ENCODE measurements at places on chromosomes 6 and 20.

GRCh38 chr20:47515843-47516242 lies 14.2 kb downstream of the NCOA3 start:
- no peak for DNase-seq

- no peak for DNase-seq
Measured at GRCh38 chr6:55812509-55812908, 62.9 kb downstream of the BMP5 start.

GRCh38 chr6:55937261-55937947 lies 62.0 kb upstream of the BMP5 start:
- no peak for DNase-seq

GRCh38 chr6:26431258-26432172 lies 8.8 kb upstream of the BTN3A3 start:
- DNase-seq: no peak

DNA sequence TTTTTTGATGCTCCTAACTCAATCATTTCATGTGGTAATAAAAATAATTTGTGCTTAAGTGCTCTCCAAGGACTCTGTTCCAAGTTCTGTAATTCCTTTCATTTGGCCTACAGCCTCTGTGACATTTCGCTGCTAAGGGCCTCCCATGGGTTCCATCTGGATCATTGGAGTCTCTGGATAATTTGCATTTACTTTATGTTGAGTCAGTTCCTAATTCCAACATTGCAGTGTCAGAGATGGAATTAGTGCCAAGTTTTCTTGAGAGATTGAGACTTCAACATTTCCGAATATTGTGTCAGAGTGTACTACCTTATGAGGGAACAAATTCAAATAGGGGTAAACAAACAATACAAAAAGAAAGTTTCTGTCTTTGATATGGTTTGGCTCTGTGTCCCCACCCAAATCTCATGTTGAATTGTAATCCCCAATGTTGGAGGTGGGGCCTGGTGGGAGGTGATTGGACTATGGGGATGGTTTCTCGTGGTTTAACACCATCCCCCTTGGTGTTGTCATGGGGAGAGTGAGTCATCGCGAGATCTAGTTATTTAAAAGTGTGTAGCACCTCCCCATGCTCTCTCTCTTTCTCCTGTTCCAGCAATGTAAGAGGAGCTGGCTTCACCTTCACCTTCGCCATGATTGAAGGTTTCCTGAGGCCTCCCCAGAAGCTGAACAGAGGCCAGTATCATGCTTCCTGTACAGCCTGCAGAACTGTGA lies 244.1 kb upstream of the TBX18 start:
- DNase-seq: no peak

GRCh38 chr20:51807720-51808250 lies 5.5 kb upstream of the SALL4 start:
- no peak for DNase-seq

DNA sequence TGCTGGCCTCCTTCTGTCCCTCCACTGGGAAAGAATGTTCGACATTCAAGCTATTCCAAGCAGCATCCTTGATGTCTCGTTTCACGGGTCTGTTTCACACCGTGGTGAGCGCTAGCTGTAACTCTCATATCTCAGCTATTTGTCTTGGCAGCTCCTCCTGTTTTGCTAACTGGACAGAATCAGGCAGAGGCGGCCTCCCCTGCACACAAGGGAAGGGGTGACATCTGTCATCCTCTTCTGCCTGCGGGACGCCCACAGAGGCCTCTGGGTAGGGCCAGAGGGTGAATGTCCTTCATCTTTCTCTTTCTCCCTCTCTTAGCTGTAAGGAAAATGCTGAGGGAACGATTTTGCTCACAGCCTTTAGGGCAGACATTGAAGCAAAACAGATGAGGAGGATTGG lies 232.8 kb upstream of the GMDS start:
- no peak for DNase-seq

DNA sequence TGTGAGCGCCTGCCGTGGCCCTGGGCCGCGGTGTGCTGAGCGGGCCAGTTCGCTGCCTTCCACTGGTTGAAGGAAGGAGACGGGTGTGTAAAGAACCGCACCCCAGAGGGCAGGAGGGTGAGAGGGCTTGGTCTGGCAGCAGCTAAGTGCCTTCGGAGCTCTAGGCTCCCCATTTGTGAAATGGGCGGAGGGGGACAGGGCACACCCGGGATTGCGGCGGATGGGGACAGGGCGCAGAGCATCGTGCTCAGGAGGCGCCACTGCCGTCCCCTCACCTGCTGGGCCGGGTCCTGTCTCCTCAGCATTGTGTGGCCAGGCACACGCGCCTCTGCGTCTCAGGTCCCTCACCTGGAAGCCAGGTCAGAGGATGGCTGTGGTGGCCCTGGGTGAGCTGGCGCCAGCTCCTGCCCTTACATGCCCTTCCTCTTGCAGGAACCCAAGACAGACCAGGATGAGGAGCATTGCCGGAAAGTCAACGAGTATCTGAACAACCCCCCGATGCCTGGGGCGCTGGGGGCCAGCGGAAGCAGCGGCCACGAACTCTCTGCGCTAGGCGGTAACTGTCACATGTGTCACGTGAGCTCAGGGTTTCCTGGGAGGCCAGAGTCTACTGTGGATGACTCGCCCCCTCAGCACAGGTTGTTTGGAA lies 3.1 kb downstream of the ADRM1 start:
- no peak for DNase-seq

- no peak for DNase-seq
Measured at GRCh38 chr6:126227833-126228702, 111.8 kb upstream of the CENPW start.

DNA sequence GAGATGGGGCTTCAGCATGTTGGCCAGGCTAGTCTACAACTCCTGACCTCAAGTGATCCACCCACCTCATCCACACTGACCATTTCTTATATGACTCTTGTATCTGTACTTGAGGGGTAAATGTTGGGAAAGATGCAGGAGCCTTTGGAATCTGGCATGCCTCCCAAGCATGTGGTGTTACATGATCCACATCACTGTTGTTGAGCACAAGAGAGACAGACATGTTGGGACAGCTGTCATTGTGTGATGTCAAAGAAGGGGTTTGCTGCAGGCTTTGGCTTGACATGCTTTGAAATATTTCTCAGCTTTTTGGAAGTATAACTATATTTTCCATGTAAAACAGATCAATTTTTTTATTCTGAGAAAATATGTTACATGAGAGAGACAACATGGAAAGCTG lies 139.9 kb downstream of the MOXD1 start:
- DNase-seq: no peak

DNA sequence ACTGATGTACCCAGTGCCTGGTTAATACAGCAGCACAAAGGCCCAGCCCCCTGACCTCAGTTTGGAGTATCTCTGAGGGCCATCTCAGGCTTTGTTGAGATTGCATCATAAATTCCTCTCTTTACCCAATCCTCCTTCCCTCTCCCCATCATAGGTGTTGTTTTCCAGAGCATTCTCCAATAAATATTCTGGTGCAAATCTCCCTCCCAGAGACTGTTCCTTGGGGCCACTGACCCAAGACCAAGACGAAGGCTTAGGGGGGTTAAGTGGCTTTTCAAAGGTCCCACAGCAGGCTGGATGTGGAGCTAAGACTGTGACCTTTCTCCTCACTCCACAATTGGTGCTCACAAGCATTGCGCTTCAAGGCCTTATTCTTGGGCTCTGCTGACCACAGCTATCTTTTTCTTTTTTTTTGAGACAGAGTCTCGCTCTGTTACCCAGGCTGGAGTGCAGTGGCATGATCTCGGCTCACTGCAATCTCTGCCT lies 72.4 kb upstream of the ZMYND8 start:
- DNase-seq: no peak

DNA sequence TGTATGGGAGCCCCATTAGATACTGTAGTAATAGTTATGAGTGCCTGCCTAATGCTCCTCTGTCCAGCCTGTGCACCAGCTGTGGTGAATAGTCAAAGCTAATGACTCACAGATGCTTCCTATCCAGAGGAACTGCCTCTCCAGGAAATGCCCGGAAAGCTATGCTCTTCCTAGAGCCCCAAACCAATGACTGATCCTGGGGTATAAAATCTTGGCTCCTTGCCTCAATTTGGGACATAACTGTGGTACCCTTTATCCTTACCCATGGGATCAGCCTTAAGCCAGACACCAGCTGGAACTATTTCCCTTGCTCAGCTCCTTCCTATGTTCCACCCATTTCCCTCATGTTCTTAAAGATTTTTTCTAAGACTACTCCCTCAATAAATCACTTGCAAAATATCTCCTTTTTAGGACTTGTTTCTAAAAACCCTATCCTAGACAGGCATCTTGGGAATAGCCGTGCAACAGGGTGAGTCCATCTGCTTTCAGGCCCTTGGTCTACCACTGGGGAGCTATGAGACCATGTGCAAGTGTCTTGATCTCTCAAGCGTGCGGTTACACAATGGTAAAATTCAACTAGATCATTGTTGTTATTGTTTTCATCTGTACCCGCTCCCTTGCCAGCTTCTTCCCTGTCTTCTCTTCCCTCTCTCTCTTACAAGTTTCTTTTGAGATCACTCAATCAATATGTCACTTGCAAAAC lies 283.7 kb downstream of the BTBD3 start:
- DNase-seq: no peak

DNA sequence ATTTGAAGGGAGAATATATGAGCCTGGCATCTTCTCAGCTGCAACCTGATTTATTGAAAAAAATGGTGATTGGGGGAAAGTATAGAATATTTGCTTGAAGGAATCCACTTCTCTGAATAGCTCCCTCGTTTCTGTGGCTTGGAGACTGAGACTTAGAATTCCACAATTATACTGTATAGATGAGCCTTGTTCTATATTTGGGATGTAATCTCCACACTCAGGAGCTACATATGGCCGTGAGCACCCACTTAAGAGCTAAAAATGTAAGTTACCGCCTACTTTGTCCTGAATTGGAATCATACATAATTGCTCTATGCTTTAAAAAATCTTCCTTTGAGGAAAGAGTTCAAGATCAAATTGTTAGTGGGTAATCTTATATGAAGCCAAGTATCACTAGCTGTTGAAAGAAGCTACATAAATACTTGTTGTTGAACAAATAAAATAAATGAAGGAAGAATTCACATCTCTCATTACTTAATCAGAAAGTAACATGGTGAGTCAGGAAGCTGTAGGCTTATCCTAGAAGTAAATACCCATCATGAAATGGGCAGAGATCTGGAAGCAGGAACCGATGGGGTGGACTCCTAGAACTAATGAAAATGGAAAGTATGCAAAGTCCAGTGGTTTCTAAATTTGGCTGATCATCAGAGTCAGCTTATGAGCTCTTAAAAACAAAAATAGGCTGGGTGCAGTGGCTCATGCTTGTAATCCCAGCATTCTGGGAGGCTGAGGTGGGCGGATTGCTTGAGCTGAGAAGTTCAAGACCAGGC lies 254.3 kb downstream of the SOX4 start:
- no peak for DNase-seq

Measured in substantia nigra (tissue), 51 donors.